ENCODE measurements at places on chromosomes 6 and 20. TPM values are rescaled to one million over a fixed set of nuclear protein-coding genes. Genes with fewer than 3 reads are reported as not detected.

GRCh38 chr6:156773935-156774852 lies 3.0 kb upstream of the ARID1B start:
- no peak for DNase-seq

DNA sequence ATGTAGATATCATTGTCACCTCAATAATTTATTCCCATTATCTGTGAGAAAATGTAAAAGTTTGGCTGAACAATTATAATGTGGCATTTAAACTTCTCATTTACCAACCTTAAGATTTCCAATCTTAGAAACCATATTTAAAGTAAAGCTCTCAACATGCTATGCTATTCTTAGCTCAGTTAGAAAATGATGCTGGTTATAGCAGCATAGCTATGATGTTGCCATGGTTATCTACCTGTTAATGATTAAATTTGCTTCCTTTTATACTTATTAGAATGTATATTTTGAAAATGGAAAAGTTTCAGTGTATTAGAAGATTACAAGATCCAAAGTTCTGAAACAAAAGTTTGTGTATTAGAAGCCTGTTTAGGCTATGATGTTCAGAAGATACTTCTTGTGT lies 110.1 kb downstream of the GPR63 start:
- DNase-seq = no peak

BPI gene
- not detected for total RNA-seq

GRCh38 chr20:61927193-61927825 lies 138.4 kb downstream of the TAF4 start:
- peak; percentile 35 for DNase-seq

DNA sequence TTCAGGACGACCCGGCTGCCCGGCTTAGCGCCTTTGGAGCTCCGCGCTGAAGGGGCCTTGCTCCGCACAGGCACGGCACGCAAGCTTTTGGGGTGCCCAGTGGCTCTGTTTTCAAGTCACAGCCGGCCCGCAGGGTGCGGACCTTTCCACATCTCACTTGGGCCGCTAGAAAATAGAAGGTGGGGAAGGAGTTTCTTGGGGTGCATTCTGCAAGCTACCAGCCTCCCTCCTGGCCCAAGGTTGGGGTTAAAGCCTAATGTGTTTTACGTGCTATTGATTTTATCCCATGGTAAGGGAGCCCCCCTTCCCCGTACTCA lies 561 bp downstream of the KAT14 start:
- no peak for DNase-seq

- DNase-seq = no peak
These were observed 36.1 kb downstream of the RFPL4B start for GRCh38 chr6:112383191-112383590.

FUCA2 gene
- 47.4 TPM for total RNA-seq

DNA sequence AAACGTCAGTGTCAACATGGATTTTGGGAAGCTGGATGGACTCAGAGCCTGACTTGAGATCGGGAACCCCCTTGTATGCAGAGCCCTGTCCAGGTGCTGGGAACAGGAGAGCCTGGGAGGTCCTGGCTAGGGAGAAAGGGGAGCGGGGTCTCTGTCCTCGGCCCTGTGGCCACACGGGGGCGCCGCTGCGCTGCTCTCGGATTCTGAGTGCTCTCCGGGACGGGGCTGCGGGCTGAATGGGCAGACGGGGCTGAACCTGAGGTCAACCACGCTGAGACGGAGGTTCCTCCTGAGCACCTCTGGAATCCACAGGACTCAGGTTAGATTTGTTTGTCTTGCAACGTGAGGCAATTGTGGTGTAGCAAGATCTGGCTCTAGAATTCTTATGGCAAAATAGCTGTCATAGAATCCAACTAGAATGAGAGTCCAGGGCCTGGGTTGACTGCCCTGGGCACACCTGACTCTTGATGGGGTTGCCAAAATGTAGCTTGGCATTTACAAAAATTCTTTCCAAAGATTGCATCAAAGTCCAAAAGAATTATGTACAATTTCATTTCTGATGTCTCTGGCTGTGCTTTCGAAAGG lies 20.6 kb upstream of the HLA-F start:
- DNase-seq = peak; percentile 99

DNA sequence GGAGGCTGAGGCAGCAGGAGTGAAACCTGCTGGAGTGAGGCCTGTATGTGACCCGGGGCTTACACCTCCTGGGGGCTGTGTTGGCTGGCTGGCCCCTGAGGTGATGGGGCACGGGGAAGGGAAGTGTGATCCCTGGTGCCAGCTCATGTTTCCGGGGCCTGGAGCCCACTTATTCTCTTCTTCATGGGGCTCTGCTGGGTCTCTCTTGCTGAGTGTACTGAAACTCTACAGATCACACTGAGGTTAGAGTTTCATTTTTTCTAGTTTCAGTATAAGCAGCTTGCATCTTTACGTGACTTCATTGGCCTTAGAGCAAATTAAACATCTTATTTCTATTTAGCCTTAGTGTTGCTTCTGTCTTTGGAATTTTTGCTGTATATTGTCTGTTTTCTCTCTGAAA lies 96.2 kb downstream of the ANKS1A start:
- DNase-seq = no peak

GRCh38 chr20:11159728-11160127 lies 485.9 kb upstream of the JAG1 start:
- DNase-seq = no peak

DNA sequence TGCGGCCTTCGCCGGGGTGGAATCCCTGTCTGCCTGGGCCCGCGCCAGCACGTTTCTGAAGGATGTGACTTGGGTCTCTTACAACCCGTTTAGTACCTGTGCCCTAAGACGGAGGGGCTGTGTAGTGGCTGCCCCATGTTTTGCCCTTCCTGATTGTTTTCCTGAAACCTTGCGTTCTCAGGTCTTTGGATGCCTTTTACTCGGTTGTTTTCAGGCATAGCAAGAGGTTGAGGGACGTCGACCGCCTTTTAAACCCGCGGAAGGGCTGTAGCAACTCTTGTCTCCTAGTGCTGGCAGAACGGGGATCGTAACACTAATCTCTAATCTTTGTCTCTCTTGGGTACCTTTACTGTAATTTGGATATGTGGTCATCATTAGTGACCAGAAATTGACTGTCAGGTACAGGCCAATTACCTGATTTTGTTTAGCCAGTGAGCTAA lies 706 bp upstream of the NANP start:
- no peak for DNase-seq

MROH8 gene
- total RNA-seq = 0.50 TPM

DNA sequence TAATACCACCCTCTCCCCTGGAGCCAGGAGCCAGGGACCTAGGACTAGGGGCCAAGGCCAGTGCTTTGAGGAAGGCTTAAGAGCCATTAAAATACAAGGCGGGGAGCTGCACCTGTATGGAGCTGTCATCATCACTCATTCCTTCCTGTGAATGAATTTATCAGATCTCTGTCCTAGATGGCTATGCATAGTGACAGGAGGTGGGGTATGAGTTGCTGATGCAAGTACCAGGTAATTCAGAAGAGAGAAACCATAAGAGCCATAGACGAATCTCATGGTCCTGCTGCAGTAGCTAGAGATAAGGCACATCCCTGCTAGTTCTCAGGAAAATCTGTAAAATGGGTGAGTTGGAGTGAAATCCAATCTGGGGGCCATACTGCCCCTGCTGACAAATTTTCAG lies 10.3 kb downstream of the GRM4 start:
- DNase-seq = no peak

NKAPL gene
- not detected for total RNA-seq

VIP gene
- not detected for total RNA-seq

- DNase-seq = no peak
These were observed 11.6 kb downstream of the GSS start for GRCh38 chr20:34943808-34944567.

GRCh38 chr20:50303573-50304500 lies 113.2 kb downstream of the CEBPB start:
- no peak for DNase-seq

BFSP1 gene
- total RNA-seq = 2.5 TPM

DNA sequence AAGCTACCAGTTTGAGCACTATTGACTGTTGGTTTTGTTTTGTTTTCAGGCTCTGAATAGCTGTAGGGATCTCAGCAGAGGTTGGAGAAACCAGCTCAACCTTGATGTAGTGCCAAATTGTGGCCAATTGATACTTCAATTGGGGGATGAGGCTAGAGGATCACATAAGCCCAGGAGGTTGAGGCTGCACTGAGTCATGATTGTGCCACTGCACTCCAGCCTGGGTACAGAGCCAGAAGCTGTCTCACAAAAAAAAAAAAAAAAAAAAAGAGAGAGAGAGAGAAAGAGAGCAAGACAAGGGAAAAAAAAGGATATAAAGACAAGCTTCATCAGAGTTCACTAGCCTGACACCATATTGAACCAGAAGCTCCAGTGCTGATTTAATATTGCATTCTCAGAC lies 702.1 kb downstream of the FRK start:
- no peak for DNase-seq

PLEKHG1 gene
- total RNA-seq = 2.2 TPM

GRCh38 chr6:119594907-119595306 lies 245.3 kb upstream of the MAN1A1 start:
- no peak for DNase-seq

WFDC12 gene
- not detected for total RNA-seq

Data from H1 (cell line).